Stimulated activated CD4-positive, alpha-beta T cell treated with anti-CD3 and anti-CD28 coated beads, Interleukin-1b, Interleukin-23, amount 100 ng/mL, for 48 hours (primary cell): ENCODE measurements at places on chromosomes 3 and 15.

DNA sequence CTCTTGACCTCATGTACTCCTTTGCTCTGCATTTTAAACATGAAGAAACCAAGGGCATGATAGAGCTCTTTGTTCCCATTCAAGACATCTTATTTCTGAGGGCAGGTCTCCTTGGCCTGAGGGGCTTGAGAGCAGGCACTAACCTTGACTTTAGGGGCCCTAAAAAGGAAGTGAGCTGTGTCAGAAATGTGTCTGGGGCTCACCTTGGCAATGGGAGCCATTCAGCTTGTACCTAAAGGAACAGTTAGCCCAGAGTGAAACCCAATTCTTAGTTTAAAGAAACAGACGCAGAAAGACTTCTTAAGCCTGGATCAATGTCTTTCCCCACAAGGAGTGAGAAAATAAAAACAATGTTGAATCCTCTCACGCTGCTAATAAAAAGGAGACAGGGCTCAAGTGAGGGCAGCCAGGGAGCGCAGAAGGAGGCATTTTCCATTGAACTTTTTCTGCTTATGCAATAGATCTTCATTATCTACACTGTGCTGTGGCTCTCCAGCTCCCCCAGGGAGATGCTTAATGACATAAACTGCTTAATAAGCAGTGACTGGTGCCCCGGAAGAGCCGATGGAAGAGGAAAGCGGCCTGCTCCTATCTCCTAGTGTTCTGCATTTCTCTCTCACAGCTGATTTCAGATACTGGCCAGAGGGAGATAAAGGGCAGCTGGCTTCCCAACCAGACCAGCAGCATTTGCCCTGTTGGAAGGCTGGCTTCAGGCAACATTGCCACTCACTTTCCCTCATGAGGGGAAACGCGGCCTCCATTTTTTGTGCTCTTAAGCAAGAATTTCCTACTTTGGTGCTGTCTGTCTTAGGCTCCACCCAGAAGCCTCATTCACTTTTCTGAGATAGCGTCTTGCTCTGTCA is 152.0 kb downstream of the OPA1 start:
- DNase-seq, result no peak

DNA sequence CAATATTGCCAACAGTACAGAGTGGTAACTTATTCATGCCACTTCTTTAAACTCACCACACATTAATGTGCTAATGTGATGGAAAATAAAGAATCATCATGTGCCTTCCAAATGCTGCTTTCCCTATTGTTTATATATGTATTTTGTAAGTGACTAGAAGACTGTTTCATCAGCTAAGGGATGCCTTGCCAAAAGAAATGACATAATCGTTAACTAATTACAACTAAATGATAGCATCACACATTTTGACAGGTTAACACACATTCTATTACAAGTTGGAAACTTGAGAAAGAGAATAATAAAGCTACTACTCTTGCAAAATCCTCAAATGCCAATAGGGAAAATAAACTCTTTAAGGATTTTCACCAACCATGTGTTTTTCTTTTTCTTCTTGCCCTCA is 329.9 kb upstream of the AGTR1 start:
- no peak for DNase-seq

DNA sequence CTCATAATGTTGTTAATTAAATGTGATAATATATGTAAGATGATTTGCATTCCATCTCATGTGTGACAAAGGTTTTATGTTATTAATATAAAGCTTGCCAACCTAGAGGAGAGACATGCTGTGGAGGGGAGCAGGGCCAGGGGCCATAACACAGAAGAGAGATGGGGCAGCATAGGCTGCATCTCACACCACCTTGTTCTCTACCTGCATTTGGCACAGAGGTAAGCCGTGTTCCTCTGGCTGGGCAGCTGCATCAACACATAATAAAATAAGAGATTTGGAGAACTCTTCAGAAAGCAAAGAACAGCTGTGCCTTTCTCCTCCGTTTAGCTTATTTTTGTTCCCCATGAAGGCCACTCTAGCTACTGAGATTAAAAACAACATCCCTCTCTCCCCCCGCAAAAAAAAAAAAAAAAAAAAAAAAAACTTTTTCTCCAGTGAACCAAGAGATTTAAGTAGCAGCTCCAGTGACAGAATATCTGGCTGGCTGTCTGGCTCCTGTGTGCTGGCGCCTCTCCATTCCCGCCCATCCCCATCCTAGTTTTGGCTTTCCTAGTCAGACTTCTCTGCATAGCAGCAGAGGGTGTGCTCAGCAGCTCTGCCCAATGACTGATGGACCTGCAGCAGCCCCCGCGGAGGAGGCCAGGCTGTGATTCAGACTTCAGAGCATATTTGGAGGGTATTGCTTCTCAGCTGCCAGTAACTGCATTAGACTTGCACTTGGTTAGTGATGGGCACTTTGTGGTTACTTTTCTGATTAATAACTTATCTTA is 52.2 kb upstream of the STXBP5L start:
- DNase-seq, result no peak

GRCh38 chr3:170893895-170894294 is 14.5 kb downstream of the EIF5A2 start:
- no peak for DNase-seq

DNA sequence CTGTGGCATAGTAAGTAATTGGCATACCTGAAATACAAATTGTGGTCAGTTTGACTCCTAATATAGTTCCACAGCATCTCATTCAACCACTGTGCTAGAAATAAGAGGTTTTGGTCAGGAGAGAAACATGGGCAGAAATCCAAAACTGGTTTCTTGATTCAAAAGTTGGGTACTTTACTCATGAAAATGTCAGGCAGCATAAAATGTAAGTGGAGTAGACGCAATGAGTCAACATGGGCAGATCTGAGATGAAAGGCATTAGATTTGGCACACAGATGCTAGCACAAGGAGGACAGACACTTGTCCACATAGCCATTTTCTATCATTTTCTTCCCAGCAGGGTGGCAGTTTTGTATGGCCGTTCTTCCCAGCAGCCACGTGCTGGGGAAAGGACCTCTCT is 255.8 kb upstream of the CDIN1 start:
- DNase-seq, result no peak

DNA sequence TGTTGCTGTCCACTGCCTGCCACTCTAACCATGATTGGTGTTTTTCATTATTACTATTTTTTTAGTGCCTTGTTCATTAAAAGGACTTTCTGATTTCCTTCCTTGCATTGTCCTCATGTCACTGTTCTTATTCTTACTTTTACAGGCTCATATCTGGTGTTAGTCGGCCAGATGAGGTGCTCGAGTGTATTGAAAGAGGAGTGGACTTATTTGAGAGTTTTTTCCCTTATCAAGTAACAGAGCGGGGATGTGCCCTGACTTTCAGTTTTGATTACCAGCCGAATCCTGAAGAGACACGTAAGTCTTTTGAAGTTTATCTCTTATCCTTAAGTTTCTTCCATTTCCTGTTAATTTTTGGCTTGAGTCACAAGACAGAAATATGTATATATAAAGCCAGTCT is 23.2 kb downstream of the QTRT2 start:
- DNase-seq, result no peak

GRCh38 chr15:63255489-63255990 is 21.9 kb upstream of the APH1B start:
- no peak for DNase-seq

GRCh38 chr15:31579976-31580375 is 253.3 kb downstream of the KLF13 start:
- no peak for DNase-seq

- DNase-seq, result no peak
These were observed 63.2 kb upstream of the SPPL2A start for GRCh38 chr15:50828610-50829206.

DNA sequence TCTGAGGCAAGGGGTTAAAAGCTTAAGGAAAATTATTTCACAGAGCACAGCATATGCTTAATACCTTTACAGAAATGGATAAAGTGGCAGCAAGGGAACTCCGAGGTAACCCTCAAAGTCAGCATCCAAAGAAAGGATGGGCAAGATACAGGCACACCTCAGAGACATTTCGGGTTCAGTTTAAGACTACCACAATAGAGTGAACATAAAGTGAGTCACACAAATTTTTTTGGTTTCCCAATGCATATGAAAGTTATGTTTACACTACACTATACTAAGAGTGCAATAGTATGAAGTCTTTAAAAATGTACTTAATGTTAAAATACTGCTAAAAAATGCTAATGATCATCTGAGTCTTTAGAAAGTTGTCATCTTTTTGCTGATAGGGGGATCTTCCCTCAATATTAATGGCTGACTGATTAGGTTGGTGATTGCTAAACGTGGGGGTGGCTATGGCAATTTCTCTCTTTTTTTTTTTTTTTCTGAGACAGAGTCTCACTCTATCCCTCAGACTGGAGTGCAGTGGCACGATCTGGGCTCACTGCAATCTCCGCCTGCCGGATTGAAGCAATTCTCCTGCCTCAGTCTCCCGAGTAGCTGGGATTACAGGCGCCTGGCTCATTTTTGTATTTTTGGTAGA is 10.0 kb downstream of the UBR1 start:
- no peak for DNase-seq

DNA sequence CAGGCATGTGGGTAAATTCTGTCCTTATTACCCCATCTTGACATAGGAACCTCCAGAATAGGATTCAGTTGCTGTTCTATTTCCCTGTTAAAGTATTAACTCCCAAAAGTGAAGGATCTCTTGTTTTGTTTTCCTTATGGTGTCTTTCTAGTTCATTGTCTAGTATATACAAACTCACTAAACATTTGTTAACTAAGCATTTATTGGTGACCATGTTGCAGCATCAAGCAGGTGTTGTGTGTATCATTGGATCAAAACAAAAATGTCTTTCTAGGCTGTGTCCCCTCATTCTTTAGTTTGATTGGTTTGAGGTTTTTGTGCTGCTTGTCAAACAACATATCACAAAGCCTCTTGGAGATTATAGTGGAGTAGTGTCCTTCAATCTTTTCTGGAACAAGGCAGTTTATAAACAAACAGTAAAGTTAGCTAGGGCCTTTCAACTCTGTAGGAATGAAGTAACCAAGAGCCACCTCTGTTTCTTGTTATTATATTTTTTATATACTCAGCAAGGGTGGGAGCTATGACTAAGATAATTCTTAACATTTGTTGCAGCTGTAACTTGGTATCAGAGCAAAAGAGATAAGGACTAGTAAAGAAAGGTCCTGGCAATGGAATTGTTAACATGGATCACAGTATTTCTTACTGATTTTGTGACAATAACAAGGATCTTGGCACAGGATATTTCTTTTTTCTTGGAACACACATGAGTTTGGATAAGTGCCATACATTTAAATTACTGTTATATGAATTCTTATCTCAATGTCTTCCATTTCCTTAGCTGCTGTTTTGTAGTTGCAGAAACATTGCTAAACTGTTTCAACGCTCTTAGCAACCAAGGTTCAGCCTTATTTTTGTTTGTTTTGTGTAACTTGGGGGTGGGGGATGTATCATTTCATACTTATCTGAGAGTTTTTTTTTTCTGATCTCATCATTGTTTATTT is 49.3 kb downstream of the TMOD3 start:
- DNase-seq, result no peak

- no peak for DNase-seq
These were observed 596.6 kb upstream of the AGTR1 start for GRCh38 chr3:148101061-148101460.

DNA sequence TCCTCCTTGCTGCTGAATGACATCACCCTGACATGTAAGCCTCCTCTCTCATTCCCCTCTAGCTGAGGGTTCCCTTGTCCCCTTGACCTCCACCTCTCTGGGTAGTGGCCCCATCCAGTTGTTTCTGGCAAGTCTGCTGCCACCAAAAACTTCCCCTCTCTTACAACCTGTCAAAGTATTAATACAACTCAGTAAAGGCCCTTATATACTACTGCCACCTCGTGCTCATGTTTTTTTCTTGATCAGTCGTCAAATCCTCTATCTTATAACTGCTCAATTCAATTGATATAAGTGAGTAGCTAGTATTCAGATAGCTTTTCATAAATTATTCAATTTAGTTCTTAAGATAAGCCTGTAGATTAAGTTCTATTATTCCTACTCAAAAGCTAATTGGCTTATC is 249.6 kb downstream of the MBNL1 start:
- DNase-seq, result no peak

DNA sequence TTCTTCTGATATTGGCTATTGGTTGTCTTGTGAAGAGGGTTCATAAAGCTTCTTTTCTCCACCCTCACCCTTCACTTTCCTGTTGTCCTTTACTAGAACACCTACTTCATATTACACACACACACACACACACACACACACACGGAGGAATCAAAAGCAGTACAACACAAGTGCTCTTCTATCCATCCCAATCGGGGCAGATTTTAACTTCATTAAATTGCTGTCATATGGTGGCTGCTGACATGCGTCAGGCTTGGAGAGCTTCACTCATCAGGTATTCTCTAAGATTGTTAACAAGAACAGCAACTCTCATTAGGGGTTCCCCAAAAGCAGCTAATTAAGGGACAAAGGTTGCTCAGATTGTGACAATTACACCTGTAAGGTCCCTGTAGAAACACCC is 239.1 kb upstream of the MEIS2 start:
- DNase-seq, result no peak

DNA sequence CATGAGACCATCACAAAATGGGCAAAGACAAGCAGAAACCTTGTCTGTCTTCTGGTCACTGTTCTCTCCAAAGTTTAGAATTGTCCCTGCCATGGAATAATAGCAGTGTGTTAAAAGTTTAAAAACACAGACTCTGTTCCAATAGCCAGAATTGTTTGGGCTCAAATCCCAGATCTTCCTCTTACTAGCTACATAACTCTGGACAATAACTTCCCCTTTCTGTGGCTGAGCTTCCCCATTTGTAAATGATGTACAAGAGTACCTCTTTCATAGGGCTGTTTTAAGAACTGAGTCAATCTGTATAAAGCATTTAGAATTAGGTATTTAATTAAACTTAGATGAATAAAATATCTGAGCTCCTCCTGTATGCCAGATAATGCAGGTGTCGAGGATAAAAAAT is 623.0 kb downstream of the NTRK3 start:
- DNase-seq, result no peak

GRCh38 chr3:188974856-188975599 is 196.7 kb upstream of the TPRG1 start:
- DNase-seq, result no peak

- no peak for DNase-seq
These were observed 47.7 kb upstream of the ATP2C1 start for GRCh38 chr3:130846181-130846580.

DNA sequence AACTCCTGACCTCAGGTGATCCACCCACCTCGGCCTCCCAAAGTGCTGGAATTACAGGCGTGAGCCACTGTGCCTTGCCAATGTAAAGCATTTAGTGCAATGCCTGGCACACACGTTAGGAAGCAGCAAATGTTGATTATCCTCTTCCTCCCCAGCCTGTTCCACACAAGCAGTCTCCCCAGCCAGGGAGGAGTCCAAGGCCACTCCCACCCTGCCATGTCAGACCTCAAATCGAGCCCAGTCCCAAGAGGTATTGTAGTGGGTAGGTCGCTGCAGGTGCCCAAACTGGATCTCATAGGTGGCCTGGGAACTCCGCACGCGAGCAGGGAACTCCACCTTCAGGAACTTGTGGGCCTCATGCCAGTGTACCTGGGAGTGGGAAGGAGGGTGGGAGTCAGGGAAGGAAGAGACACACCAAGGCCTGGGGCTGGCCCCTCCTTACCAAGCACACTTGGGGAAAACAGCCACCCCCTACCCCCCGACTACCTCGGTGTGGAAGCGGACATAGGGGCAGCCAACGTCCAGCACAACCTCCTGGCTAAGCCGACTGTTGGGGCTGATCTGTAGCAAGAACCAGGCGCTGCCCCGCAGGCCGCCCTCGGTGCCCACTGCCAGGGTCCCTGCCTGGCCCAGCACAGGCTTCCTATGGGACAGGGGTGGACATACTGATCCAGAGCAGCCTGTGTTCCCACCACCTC is 10.3 kb downstream of the MAN2C1 start:
- DNase-seq, result no peak

- no peak for DNase-seq
These were observed 12.3 kb upstream of the PGPEP1L start for GRCh38 chr15:99019558-99020540.

- no peak for DNase-seq
These were observed 392.3 kb upstream of the TPRG1 start for GRCh38 chr3:188779281-188779980.
